ENCODE measurements at places on chromosomes 6 and 20. TPM values are rescaled to one million over a fixed set of nuclear protein-coding genes. Genes with fewer than 3 reads are reported as not detected.
A peak's percentile ranks its signal among the peaks of the same experiment; 100 is the strongest.

GRCh38 chr6:146898069-146898887, 299.5 kb downstream of the ADGB start:
- H3K4me3 ChIP-seq = no peak overlapping the region
- no peaks in the 10 kb centered on the region for H3K36me3 ChIP-seq
- H3K27ac ChIP-seq = no peak overlapping the region
- no peaks in the 10 kb centered on the region for H3K27me3 ChIP-seq
- H3K4me1 ChIP-seq = no peaks in the 10 kb centered on the region
- no peak for DNase-seq

DNA sequence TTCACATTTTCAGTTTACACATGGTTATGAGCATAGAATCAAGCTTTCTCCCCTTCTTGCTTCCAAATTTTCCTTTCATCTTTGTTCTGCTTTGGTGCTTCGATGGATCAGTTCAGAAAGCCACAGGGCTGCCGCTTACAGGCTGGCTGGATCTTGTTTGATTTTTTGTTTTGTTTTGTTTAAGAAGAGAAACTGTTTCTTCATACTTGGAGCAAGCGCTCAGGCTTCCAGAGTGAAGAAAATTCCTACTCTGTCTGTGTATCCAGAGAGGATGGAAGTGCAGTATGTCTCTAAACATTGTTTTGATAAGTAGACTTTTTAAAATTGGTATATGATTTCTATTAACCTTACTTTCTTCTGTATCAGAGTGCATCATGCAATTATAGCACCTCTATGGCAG, 66.9 kb downstream of the ARID1B start:
- no peak overlapping the region for H3K4me3 ChIP-seq
- no peak overlapping the region for H3K27ac ChIP-seq
- H3K27me3 ChIP-seq = no peaks in the 10 kb centered on the region
- no peak for DNase-seq
- H3K4me1 ChIP-seq = peaks cover 63% of the 10 kb centered on the region

DNA sequence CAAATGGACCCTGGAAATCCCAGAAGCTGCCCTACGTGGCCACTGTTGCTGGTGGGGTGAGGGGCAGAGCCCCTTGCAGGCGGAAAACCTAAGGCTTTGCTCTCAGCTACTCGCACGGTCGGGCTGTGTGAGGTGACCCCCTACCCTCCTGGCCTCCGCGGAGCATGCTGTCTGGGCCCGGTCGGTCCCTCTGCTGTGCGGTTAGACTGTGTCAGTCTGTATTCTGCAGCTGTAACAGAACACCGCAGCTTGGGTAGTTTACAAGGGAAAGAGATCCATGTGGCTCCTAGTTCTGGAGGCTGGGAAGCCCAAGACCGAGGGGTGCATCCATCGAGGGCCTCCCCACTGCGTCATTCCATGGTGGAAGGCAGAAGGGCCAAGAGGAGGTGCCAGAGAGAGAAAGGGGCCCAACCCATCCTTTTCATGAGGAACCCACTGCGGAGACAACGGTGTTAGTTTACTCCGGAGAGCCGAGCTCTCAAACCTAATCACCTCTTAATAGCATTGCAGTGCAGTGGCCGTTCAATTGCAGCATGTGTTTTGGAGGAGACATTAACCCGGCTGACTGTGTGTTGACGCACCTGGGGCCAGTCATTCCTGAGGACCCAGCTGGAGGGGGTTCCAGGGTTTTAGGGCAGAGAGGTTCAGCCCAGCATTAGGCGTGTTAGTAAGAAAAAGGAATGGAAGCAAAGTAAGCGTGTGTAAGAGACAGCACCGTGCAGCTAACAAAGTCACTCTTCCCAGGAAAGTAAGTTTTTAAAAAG, 18.3 kb downstream of the COL9A3 start:
- DNase-seq = no peak
- no peaks in the 10 kb centered on the region for H3K27me3 ChIP-seq
- no peaks in the 10 kb centered on the region for H3K36me3 ChIP-seq

DNA sequence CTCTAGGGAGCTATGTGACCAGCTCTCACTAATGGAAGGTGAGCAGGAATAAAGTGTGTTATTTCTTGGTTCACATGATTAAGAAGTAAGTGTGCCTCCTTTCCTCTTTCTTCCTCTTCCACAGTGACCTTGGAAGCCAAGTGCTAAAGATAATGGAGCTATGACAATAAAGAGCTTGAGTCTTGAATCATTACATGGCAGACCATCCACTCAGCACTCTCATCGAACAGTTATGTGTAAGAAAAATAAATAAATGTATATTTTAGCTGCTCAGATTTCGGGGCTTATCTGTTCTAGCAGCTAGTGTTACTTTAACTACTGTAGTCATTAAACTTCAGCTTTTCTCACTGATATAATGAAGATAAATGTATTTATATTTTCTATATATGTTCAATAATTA, 72.9 kb downstream of the HDGFL1 start:
- H3K27ac ChIP-seq = no peak overlapping the region
- no peak for DNase-seq
- no peaks in the 10 kb centered on the region for H3K27me3 ChIP-seq
- no peaks in the 10 kb centered on the region for H3K36me3 ChIP-seq

- peak overlapping the region; percentile 78 for H3K27ac ChIP-seq
- no peaks in the 10 kb centered on the region for H3K36me3 ChIP-seq
- no peak for DNase-seq
- peaks cover 93% of the 10 kb centered on the region for H3K4me1 ChIP-seq
Observed at GRCh38 chr6:136762022-136762975, 30.0 kb downstream of the MAP3K5 start.

SLC32A1 gene
- total RNA-seq = not detected

TREML4 gene
- not detected for total RNA-seq

MLN gene
- not detected for total RNA-seq
